ENCODE measurements at places on chromosomes 6 and 20. TPM values are rescaled to one million over a fixed set of nuclear protein-coding genes. Genes with fewer than 3 reads are reported as not detected.

DNA sequence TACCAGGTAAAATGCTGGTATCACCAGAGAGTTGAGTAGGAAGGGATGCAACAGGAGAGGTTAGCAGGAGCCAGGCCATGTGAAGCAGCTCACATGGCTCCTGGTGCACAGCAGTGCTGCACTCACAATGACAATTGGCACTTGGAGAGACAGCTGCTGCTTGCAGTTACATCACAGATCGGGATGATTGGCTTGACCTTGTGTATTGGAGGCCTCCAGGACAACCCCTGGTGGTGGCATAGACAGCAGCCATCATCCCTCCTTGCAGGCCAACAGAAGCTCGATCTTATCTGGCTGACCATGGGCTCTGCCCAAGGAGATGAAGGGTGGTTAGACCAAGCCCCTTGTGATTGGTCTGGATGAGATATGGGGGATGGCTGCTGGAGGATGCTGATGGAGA, 73.0 kb downstream of the EYA2 start:
- DNase-seq, result no peak

DNA sequence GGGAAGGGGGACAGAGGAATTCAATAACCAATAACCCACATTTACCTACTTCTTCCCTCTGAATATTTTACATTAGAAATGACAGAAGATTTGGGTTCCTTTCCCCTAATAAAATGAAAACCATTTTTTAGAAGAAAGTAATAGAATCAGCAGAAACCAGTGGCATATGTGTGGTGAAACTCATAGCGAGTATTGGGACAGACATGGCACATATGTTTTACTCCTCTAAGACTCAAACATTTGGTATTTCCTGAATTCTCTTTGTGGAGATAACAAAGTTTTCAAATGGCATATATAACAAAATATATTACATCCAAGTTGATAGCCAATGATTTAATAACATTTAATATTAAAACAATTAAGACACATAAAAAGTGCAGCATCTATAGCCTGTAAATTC, 12.9 kb upstream of the BEND3 start:
- DNase-seq, result no peak

- DNase-seq, result no peak
Measured at GRCh38 chr6:94562846-94563245, 1014.5 kb upstream of the MANEA start.

GRCh38 chr6:119129968-119130484, 51.6 kb upstream of the FAM184A start:
- DNase-seq, result peak; percentile 14

GRCh38 chr20:12051206-12052163, 133.8 kb downstream of the BTBD3 start:
- no peak for DNase-seq

DNA sequence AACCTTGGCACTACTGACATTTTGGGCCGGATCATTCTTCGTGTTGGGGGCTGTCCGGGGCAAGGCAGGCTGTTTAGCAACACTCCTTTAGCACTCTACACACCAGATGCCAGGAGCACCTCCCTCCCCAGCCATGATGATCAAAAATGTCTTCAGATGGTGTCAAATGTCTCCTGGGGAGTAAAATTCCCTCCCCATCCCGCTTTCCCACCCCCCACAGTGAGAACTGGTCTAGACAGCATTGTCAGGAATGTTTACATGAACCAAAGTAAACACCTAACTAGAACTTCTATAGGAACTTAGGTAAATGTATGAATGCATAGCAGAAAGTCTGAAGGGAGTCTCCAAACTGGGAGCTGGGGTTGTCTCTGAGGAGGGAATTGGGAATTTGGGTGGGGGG, 70.0 kb upstream of the TOP1 start:
- DNase-seq, result no peak

DNA sequence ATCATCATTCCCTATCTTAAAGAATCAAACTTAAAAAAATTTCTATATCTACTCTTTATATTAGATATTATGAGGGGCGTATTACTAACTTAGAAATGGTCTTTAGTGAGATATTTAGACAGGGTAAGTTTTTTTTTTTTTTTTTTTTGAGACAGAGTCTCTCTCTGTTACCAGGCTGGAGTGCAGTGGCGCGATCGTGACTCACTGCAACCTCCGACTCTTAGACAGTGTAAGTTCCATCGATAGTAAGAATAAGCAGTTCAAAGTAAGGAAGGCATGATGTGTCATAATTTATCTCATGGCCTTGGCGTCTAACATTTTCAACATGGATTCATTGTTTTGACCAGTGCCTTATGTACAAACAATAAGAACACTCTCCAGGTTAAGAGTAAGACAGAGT, 72.4 kb downstream of the MLIP start:
- no peak for DNase-seq

DNA sequence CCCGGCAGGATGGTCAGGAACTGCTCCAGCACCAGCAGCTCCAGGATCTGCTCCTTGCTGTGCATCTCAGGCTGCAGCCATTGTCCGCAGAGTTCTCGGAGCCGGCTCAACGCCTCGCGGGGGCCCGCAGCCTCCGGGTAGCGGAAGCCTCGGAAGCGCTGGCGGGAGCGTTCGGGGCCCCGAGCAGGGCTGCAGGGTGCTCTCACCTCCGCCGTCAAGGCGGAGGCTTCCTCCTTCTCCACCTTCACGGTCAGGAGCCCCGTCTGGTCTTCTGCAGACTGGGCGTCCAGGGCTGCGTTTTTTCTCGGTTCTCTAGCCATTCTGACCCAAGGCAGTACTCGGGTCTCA, 434 bp downstream of the ZKSCAN4 start:
- no peak for DNase-seq

GRCh38 chr6:29216528-29216927, 45.8 kb downstream of the OR2J2 start:
- no peak for DNase-seq

- no peak for DNase-seq
Measured at GRCh38 chr6:75084872-75085381, 120.9 kb downstream of the COL12A1 start.

HS3ST5 gene
- total RNA-seq, result 0.25 TPM

KIZ gene
- 11.4 TPM for total RNA-seq
